ENCODE measurements at places on chromosomes 11 and 22.
A peak's percentile ranks its signal among the peaks of the same experiment; 100 is the strongest.

- H3K4me3 ChIP-seq: no peak overlapping the region
- no peaks in the 10 kb centered on the region for H3K36me3 ChIP-seq
- no peaks in the 10 kb centered on the region for H3K27me3 ChIP-seq
- no peak overlapping the region for H3K27ac ChIP-seq
These were observed 307.5 kb upstream of the ZC3H12C start for GRCh38 chr11:109785714-109786113.

- H3K27ac ChIP-seq: no peak overlapping the region
- peaks cover 15% of the 10 kb centered on the region for H3K27me3 ChIP-seq
- H3K4me3 ChIP-seq: no peak overlapping the region
- no peak for DNase-seq
These were observed 83.2 kb downstream of the ST3GAL4 start for GRCh38 chr11:126438691-126439090.

GRCh38 chr11:113781682-113782081 is 2.1 kb downstream of the CLDN25 start:
- DNase-seq: no peak
- no peaks in the 10 kb centered on the region for H3K4me1 ChIP-seq
- H3K27ac ChIP-seq: no peak overlapping the region
- peaks cover 27% of the 10 kb centered on the region for H3K27me3 ChIP-seq

- no peak overlapping the region for H3K4me3 ChIP-seq
- no peak for DNase-seq
- H3K4me1 ChIP-seq: peaks cover 28% of the 10 kb centered on the region
- no peak overlapping the region for H3K27ac ChIP-seq
These were observed 11.6 kb downstream of the PRR33 start for GRCh38 chr11:1879941-1880720.

- no peaks in the 10 kb centered on the region for H3K4me1 ChIP-seq
- H3K27me3 ChIP-seq: peaks cover 3% of the 10 kb centered on the region
- no peak for DNase-seq
- H3K36me3 ChIP-seq: no peaks in the 10 kb centered on the region
- H3K4me3 ChIP-seq: no peak overlapping the region
- H3K27ac ChIP-seq: no peak overlapping the region
These were observed 159.9 kb upstream of the NAV2 start for GRCh38 chr11:19552656-19553260.

GRCh38 chr11:84021291-84021690 is 735.1 kb upstream of the CCDC90B start:
- no peak for DNase-seq
- H3K4me3 ChIP-seq: no peak overlapping the region
- no peak overlapping the region for H3K27ac ChIP-seq
- no peaks in the 10 kb centered on the region for H3K4me1 ChIP-seq

DNA sequence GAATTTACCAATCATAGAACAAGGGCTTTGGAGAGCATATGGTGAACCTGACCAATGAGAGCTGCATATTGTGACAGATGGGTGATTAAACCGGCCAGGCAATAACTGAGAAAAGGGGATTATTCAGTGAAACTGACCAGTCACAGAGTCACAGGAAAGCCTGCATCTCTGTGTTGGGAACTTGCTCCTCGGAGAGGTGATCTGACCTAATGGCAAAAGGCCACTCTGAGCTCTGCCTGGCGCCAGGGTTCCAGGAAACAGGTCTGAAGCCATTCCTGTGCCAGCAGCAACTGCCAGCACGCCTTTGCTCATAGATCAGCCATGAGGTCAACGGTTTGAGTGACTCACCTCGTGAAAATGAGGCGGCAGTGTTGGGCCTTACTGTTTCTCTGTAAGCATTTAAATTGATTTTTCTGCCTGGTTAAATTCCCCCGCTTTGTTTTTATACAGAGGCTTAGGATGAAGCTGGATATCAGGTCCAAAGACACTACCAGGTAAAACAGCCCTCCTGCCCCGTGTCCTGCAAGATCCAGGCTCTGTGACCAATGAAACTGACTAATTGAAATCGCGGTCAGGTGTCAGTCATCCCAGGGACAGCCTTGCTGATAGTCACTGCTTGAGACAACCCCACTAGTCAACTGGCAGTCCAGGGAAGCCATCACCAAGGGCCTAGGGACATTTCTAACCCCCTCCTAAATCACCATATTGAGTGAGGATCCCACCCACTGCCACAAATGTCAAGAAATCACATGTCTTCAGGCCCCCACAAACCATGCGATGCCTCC is 35.8 kb upstream of the MYOD1 start:
- no peak overlapping the region for H3K4me3 ChIP-seq
- no peak overlapping the region for H3K27ac ChIP-seq
- no peaks in the 10 kb centered on the region for H3K36me3 ChIP-seq
- H3K27me3 ChIP-seq: peaks cover 18% of the 10 kb centered on the region

DNA sequence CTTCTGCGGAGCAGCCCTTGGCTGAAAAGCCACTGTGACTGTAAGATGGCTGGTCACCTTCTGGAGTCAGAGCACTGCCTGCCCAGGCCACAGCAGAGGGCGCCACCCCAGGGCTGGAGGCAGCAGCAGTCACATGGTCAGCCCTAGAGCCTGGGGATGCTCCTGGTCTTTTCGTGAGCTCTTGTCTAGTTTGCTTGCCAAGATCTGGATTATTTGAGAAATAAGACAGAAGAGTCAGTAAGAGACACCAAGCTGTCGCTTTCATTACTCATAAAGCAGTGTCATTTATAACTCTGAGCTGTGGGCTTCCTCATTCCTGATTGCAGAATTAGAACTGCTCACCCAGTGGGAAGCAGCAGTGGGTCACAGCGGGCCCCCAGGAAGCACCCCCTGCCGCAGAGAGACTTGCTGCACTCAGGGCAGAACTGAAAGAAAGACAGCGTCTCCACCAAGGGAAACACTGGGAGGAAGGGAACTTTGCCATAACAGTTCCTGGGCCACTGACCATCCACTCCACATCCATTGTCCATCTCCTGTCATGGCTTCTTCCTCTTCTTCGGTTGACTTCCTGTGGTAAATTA is 56.7 kb downstream of the PPP6R2 start:
- H3K27me3 ChIP-seq: no peaks in the 10 kb centered on the region
- peak overlapping the region; percentile 70 for H3K27ac ChIP-seq
- peaks cover 20% of the 10 kb centered on the region for H3K36me3 ChIP-seq
- H3K4me1 ChIP-seq: peaks cover 30% of the 10 kb centered on the region

GRCh38 chr11:10454878-10455631 is at the start of gene AMPD3:
Gene AMPD3 (plus strand): TSS chr11:10455264. CDS start chr11:10461520, 6,256 bp downstream.
- DNase-seq: no peak
- H3K4me1 ChIP-seq: peaks cover 69% of the 10 kb centered on the region
- H3K27me3 ChIP-seq: peaks cover 2% of the 10 kb centered on the region
- H3K4me3 ChIP-seq: peak within 1 kb of the TSS; percentile 85
- peak within 1 kb of the TSS; percentile 93 for H3K27ac ChIP-seq

DNA sequence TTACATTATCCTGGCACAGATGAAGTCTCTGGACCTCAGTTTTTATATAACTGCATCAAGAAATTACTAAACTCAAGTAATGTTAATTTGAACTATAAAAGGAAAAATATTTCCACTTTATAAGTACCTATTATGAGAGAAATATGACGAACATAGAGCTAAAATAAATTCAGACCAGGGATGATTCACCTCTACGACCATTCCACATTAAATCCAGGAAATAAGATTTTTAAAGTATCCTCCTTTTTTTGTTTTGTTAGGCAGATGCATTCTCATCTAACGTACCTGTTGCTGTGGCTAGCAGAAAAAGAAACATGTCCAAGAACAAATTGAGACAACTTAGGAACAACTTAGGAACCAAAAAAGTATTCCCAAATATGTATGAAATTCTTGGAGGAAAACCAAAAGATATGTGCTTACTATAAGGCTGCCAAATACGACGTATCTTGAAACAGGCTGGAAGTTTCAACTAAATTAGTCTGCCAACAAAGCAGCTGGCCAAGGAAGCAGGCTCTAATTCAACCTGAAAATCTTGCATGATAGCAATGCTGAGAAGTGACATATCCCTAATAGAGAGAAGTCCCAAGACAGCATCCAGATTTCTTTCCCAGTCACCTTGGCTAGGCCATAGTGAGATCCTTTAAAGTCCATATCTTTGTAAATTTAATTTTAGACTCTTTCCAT is 15.7 kb downstream of the SPTY2D1 start:
- peak overlapping the region; percentile 55 for H3K27ac ChIP-seq
- H3K4me1 ChIP-seq: peaks cover 50% of the 10 kb centered on the region
- no peaks in the 10 kb centered on the region for H3K27me3 ChIP-seq
- peak overlapping the region; percentile 48 for H3K4me3 ChIP-seq

DNA sequence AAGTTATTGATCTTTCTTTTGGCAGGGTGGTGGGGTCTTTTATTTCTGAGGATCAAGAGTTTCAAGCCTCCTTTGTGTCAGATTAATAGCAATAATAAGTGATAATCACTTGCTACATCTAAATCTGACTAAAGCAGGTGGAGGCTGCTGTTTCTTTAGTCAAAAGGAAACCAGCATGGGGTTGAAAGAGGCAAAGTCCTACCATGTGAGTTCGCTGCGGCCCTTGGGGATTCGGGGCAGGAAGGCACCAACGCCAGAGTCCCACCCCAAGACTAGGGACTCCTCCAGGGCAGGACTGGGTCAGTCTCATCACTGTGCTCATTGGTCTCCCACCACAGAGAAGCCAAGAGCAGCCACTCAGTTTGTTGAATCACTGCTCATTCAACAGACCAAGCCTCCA is 73.0 kb downstream of the TENM4 start:
- H3K4me3 ChIP-seq: no peak overlapping the region
- no peaks in the 10 kb centered on the region for H3K27me3 ChIP-seq
- H3K36me3 ChIP-seq: no peaks in the 10 kb centered on the region
- no peak for DNase-seq
- H3K4me1 ChIP-seq: no peaks in the 10 kb centered on the region
- no peak overlapping the region for H3K27ac ChIP-seq

- no peak overlapping the region for H3K27ac ChIP-seq
- H3K27me3 ChIP-seq: no peaks in the 10 kb centered on the region
- H3K4me3 ChIP-seq: no peak overlapping the region
- no peaks in the 10 kb centered on the region for H3K4me1 ChIP-seq
These were observed 432.2 kb downstream of the TBC1D22A start for GRCh38 chr22:47194476-47195155.

- DNase-seq: no peak
- no peaks in the 10 kb centered on the region for H3K36me3 ChIP-seq
- peaks cover 39% of the 10 kb centered on the region for H3K4me1 ChIP-seq
- H3K27ac ChIP-seq: no peak overlapping the region
- no peaks in the 10 kb centered on the region for H3K27me3 ChIP-seq
These were observed 6.9 kb upstream of the VPS37C start for GRCh38 chr11:61168042-61168688.

GRCh38 chr11:79007771-79008402 is 432.9 kb downstream of the TENM4 start:
- no peaks in the 10 kb centered on the region for H3K4me1 ChIP-seq
- DNase-seq: no peak
- no peaks in the 10 kb centered on the region for H3K27me3 ChIP-seq
- H3K36me3 ChIP-seq: no peaks in the 10 kb centered on the region
- H3K27ac ChIP-seq: no peak overlapping the region

DNA sequence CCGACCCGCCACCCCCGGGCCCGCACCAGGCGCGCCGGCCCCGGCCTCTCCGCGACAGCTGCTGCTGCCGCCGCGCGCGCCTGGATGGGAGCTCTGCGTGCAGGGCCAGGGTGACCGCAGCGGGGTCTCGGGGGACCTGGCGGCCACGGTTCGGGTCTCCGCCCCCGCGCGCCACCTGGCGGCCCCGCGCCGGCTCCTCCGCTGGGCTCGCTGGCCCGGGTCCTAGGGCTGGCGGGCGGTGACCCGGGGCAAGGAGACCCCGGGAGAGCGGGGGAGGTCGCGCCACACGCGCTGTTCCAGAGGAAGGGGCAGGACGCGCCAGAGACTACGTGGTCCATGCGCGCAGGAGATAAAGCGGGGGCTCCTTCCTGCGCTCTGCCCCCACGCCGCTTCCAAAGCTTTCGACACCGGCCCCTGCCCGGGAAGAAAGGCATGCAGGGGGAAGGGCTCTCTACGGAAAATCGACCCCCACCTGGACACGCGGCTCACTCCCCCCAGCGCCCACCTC is 562 bp downstream of the SHANK2 start:
- H3K27ac ChIP-seq: no peak overlapping the region
- H3K36me3 ChIP-seq: no peaks in the 10 kb centered on the region
- peaks cover 39% of the 10 kb centered on the region for H3K27me3 ChIP-seq
- no peak for DNase-seq

DNA sequence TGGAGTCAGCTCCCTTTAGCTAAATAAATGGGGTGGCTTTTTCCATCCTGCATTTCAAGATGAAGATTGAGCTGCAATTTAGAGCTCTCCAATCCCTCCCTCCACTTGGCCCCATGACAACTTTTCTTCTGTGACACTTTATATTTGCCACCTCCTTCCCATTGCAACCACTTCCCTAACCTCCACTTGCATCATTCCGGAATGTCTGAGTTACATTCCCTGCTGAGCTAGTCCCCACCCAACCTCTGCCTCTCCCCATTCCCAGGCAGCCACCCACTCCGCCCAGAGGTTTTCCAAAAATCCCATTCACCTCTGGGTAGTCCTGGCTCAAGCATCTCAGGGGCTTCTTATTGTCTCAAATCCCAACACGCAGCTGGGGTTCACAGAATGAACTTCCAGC is 24.7 kb downstream of the PC start:
- H3K4me1 ChIP-seq: no peaks in the 10 kb centered on the region
- H3K4me3 ChIP-seq: no peak overlapping the region
- no peaks in the 10 kb centered on the region for H3K27me3 ChIP-seq
- no peak overlapping the region for H3K27ac ChIP-seq
- DNase-seq: no peak

DNA sequence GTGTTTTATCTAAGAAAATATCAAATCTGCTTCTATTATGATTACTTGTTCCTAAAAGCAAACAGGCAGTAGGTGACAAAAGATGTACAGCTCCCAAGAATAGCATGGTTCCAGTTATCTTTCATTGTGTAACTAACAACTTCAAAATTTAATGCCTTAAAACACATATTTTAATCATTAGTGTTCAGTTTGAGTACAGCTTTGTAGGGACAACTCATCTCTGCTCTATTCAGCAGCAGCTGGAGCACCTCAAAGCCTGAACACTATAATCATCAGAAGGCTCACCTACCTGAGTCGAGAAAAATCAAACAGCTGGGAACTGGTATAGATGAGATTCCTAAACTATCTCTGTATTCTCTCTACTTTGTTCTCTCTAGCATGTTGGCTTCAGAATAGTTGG is 24.3 kb upstream of the OR5B12 start:
- H3K36me3 ChIP-seq: no peaks in the 10 kb centered on the region
- no peak overlapping the region for H3K27ac ChIP-seq
- H3K4me1 ChIP-seq: no peaks in the 10 kb centered on the region
- DNase-seq: no peak

GRCh38 chr22:19749876-19750275 is 10.7 kb upstream of the TBX1 start:
- no peak overlapping the region for H3K4me3 ChIP-seq
- H3K4me1 ChIP-seq: no peaks in the 10 kb centered on the region
- DNase-seq: no peak
- no peak overlapping the region for H3K27ac ChIP-seq
- no peaks in the 10 kb centered on the region for H3K36me3 ChIP-seq

Data from activated CD4-positive, alpha-beta T cell treated with anti-CD3 and anti-CD28 coated beads, Interleukin-2, amount 10 ng/mL, durations not matched to agents 7 days and 5 days (primary cell).